GM12864 (cell line): ENCODE measurements at places on chromosomes 1 and 21.

DNA sequence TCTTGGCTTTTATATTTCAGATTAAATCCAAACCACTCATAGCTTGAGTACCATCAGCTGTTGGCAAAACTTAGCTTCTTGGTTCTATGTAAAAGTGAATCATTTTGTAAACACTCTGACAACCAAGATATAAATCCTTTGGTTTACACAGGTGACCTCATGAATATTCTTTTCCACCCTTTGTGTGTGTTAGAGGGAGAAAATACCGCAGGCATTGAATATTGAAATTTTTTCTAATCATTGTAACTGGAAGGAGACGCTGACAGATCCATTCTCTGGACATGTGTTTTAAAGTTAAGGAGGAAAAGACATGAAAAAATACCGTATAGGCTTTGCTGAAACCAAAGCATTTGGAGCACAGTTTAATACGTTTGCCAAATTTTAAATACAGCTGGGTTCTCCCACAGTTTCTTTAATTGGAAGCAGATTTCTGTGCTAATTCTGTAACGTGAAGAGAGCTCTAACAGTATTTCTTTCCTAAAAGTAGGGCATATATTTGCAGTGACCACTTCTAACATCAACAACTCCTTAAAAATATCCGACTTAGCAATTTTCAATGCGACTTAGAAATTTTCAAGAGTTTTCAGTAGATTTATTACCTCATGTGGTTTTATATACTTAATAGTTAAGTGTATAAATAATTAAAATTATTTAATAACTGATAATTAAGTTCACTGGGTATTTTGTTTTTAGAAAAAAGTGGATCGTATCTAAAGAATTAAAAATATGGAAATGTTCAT lies 388.2 kb downstream of the USP25 start:
- DNase-seq, result no peak

GRCh38 chr1:116786049-116786448 lies 31.8 kb downstream of the CD2 start:
- no peak for DNase-seq

DNA sequence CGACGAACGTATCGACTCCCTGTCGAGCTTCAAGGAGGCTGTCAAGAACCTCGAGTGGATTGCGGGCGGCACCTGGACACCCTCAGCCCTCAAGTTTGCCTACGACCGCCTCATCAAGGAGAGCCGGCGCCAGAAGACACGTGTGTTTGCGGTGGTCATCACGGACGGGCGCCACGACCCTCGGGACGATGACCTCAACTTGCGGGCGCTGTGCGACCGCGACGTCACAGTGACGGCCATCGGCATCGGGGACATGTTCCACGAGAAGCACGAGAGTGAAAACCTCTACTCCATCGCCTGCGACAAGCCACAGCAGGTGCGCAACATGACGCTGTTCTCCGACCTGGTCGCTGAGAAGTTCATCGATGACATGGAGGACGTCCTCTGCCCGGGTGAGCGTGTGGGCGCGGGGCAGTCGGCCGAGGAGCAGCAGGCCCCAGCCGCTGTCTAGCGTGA lies 28.0 kb downstream of the COL6A2 start:
- DNase-seq, result no peak

DNA sequence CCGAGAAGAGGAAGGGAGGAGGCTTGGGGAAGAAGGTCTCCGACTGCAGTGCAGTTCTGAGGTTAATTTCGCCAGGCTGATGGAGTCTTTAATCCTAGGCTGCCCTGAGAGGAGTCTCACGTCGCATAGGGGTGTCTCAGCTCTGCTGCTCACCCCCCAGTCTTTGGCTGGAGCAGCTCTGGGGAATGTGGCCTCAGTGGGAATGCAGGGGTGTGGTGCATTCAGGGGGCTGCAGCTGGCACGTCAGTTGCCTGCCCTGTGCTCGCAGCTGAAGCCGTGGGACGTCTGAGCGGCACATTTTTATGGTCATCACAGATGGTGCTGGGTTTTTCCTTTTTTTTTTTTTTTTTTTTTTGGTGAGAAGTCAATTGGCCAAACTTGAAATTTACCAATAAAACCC lies 38.2 kb downstream of the ACTN2 start:
- no peak for DNase-seq

- DNase-seq, result no peak
These were observed 21.5 kb upstream of the SAMSN1 start for GRCh38 chr21:14567331-14568279.

DNA sequence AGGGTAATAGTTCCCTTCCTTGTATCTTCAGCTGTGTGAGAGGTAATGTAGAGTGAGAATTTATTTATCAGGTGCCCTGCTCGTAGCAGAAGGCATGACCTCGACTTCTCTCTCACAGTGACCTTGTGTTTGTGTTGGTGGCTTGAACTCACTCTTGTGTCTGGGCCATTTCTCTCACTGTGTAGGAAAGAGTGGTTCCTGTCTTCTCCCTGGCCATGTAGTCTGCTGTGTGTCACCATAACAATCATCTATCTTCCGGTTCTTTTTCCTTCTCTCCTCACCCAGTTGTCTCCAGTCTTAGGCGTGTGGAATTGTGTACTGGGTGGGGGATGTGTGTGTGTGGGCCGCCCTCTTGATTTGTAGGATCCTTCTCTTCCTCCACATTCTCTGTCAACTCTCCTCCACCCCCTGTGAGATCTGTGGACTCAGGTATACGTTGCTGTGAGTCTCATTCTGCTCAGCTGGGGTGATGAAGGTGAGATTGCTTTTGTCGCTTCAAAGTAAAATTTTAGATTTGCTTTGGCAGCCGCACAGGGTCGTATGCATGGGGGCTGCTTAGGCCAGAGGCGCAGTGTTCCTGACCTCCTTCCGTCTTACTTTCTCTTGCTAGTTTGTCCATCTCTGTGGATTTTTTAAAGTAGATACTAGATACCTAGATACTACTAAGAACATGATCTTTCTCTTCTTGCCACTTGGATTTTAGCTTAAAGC lies 31.6 kb downstream of the MAPKAPK2 start:
- no peak for DNase-seq

- DNase-seq, result no peak
These were observed 2.9 kb downstream of the PAX7 start for GRCh38 chr1:18633422-18634155.

DNA sequence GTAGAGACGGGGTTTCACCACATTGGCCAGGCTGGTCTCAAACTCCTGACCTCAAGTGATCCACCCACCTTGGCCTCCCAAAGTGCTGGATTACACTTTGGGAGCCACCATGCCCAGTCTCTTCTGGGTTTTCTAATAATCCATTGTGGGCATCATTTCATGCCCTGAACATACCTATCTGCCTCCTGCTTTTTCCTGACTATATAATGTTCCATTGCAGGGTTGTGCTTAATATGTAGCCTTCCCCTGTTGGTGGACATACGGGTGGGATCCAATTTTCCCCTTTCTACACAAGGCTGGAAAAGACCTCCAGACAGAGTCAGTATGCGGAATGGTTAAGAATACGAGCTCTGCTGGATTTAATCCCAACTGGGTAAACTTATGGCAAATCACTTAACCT lies 3.5 kb upstream of the ZNF683 start:
- no peak for DNase-seq

DNA sequence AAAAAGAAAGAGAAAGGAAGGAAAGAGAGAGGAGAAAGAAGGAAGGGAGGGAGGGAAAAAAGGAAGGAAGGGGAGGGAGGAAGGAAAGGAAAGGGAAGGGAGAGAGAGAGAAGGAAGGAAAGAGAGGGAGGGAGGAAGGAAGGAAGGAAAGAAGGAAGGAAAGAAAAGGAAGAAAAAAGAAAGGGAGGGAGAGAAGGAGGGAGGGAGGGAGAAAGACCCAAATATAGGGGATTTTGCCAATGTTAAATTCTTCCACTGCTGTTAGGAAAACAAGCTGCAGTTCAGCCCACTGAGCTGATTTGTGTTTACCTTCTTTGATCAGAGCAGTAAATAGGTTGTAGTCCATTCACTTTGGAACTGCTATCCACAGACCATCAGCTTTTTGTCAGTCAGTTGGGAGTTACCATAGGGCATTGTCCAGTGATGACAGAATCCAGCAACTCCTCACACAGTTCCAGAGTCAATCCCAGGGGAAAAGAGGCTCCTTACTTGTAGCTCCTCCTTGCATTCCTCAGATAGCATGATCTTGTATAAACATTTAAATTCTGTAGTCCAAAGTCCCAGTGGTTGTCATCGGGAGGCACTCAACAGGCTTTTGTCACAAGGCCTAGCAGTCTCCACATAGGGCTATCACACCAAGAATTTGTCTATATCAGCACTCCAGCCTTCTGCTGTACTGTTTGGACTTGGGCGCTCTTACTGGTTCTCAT lies 13.5 kb upstream of the PPP1R8 start:
- no peak for DNase-seq

GRCh38 chr21:37088186-37088735 lies 15.2 kb downstream of the TTC3 start:
- no peak for DNase-seq
